ENCODE measurements at places on chromosomes 3 and 15.

DNA sequence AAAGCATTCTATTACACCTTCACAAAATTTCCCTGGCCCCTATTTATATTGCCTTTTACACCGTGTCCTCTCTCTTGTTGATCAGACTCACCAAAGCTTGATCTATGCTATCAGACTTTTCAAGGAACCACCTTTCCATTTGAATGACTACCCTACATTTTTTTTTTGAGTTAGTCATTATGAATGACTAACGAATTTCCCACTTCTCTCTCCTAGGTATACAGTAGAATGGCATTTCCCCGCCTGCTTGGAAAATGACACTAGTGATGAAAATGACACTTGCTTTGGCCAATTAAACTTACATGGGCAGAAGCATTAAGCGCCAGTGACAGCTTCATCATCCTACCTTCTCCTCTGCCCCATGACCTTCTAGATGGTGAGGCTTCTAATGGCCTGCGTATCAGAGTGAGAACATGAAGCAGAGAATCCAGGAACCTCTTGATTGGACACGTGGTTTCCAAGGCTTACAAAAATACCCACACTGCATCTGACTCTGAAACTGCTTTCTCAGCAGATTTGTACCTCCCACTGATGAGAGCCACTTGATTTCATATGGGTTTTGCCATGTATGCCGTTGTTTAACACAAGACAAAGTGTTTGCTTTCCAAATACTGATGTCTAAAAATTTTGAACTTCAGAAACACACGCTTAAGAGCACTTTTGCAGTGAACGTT lies 370.5 kb downstream of the CTNNB1 start:
- no peak for DNase-seq

- DNase-seq: no peak
Measured at GRCh38 chr3:139101396-139101795, 56.7 kb upstream of the PRR23C start.

DNA sequence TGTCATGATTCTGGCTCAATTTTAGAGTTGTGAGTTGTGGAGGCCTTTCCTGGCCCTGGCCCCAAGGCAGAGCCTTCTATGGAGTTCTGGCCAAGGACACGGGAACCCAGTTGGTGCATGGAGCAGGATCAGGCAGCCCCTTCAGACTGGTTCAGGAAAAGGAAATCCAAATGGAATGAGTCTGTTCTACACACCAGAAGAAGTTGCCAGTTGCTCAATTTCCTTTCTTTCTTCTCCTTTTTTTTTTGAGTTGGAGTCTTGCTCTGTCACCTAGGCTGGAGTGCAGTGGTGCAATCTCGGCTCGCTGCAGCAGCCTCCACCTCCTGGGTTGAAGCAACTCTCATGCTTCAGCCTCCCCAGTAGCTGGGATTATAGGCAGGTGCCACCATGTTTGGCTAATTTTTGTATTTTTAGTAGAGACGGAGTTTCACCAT lies 28.9 kb upstream of the BHLHE40 start:
- DNase-seq: no peak

GRCh38 chr3:39150803-39151631 lies 2.4 kb downstream of the CSRNP1 start:
- DNase-seq: peak; percentile 95

DNA sequence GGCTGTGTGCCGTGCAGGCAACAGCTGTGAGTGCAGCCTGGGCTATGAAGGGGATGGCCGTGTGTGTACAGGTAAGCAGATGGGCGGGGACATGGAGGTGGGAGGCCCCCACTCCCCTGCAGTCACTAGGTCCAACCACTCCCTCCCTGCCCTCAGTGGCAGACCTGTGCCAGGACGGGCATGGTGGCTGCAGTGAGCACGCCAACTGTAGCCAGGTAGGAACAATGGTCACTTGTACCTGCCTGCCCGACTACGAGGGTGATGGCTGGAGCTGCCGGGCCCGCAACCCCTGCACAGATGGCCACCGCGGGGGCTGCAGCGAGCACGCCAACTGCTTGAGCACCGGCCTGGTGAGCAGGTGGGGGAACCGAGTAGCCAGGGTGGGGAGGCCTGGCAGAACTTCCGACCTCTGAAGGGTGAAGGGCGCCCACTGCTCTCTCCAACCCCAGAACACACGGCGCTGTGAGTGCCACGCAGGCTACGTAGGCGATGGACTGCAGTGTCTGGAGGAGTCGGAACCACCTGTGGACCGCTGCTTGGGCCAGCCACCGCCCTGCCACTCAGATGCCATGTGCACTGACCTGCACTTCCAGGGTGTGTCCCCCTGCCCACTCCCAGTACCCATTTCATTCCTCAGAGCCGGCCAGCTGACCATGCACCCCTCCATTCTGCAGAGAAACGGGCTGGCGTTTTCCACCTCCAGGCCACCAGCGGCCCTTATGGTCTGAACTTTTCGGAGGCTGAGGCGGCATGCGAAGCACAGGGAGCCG lies 11.6 kb downstream of the NT5DC2 start:
- no peak for DNase-seq

- DNase-seq: no peak
Measured at GRCh38 chr3:46141813-46142212, 66.3 kb downstream of the CCR1 start.

DNA sequence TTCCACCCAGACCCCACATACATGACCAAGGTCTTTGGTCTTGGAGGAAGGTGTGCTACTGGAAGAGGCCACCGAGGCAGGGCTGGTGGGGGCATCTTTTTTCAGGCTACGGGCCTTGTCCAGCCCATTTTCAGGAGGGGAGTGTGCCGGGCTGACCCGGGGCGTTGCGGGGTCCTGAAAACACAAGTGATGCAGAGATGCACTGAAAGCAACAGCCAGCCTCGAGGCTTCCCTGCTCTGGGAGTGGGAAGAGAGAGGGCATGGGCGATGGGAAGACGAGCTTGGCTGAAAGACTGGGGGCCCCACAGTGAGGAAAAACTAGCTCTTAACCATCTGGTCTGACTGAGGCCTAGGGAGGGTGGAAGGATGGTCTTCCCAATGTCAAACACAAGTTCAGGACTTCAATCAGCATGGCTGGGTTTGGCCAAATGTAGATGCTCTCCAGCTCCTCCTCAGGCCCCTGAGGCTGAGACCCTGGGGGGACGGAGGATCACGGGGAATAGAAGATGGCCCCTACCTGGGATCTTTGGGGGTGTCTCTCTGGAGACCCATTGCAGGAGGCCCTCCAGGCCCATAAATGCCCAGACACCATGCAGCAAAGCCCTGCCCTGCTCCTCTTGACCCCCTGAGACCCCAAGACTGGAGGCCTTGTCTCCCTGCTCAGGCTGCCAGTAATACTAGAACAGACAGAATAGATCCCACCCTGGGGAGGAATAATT lies 38.9 kb downstream of the TLE3 start:
- DNase-seq: no peak

DNA sequence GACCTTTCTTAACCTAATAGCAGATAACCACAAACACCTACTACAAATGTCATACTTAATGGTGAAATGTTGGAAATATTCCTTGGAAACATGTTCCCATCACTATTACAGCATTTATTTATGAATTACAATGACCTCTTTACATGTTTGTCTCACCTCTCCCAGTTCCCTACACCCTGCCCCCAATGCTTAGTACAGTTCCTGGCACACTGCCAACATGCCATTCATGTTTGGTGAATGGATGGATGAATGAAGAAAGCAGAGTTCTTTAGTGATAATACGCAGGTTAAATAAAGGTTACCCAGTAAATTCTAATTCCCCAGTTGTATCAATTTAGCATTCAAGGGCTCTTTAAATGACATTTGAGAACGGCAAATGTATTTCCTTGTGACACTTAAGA lies 259.9 kb upstream of the ATP11B start:
- no peak for DNase-seq

DNA sequence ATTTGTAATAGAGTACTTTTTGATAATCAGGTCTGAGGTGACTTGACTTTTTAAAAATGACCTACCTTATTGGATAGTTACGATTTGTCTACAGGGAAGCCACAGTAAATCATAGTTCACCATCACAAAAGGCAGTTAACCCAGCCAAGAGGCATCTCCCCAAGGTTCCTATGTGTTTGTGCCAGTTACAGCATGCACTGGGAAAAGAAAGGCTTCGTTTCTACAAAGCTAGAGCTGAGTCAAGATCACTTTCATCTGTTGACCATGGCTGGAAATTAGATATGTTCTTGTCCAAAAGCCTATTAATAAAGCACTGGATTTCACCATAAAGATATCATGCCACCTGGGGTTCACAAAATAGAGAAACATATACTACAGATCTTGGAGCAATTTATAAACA lies 139.9 kb downstream of the GREM1 start:
- DNase-seq: no peak

DNA sequence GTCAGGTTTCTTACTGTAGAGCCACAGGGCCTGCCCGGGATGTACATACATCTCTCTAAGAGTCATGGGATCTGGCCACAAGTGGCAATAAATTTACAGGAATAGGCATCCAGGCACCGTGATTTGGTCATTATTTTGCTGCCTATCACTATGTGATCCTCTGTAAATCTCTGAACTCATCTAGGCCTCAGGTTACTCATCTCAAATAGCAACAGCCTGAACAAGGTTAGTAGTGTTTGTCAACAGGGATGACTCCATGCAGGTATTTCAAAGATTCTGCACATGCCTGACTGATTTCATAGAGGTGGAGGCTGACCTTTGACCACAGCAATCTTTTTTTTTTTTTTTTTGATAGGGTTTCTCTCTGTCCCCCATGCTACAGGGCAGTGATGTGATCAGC lies 88.8 kb upstream of the TBL1XR1 start:
- no peak for DNase-seq

DNA sequence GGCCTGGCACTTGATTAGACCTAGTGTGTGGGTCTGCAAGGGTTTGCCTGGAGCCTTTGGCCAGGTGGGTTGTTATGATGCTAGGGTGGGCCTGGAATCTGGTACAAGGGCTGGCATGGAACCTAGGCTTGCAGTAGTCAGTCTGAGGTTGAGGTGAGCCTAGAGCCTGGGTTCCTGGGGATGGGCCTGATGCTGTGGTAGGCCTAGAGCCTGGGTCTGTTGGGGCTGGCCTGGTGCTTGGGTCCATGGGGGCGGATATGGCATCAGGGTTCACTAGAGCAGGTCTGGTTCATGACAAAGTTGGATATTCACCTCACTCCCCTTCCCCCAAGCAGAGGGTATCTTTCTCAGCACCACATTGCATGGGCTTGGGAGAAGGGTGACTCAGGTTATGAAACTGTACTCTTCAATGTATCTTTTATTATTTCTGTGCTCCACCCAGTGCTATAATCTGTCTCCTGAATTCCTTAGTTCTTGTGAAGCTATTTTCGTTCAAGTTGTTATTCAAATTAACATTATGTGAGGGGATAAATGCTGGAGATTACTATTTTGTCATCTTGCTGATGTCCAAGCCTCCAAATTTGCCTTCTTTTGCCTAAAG lies 274.4 kb downstream of the NFKBIZ start:
- DNase-seq: no peak

GRCh38 chr3:131329774-131330173 lies 51.8 kb upstream of the NUDT16 start:
- no peak for DNase-seq

GRCh38 chr3:72281551-72281950 lies 496.6 kb upstream of the PROK2 start:
- no peak for DNase-seq

DNA sequence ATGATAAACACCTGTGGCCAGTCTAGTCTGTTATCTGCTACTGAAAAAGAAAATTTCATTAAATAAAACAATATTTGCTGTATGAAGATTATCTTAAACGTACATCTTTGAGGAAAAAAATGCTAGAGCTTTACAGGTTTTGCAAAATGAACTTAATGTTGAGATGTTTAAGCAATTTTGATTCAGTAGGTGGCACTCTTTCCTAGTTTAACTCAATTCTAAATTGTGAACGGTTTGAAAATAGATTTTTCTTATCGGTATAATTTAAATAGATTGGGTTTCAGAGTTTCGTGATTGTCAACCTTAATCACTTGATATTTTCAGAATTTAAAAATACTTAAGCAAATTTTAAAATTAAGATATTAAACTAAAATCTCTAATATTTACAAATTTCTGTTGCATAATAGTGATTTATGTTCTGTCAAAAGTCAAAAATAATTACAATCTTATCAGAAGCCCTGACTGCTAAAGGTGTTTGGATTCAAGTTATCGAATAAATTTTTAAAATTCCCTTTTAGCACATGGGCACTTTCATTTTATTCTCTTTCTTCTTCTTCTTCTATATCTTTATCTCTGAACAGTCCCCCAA lies 7.0 kb upstream of the RNF111 start:
- DNase-seq: no peak

- DNase-seq: peak; percentile 33
Measured at GRCh38 chr3:138097192-138098172, 17.9 kb downstream of the DZIP1L start.

GRCh38 chr15:36644191-36644896 lies 64.9 kb downstream of the CDIN1 start:
- peak; percentile 88 for DNase-seq

- DNase-seq: no peak
Measured at GRCh38 chr3:128317698-128318231, 148.9 kb downstream of the DNAJB8 start.

- DNase-seq: no peak
Measured at GRCh38 chr15:67092752-67093503, 27.5 kb downstream of the SMAD3 start.

DNA sequence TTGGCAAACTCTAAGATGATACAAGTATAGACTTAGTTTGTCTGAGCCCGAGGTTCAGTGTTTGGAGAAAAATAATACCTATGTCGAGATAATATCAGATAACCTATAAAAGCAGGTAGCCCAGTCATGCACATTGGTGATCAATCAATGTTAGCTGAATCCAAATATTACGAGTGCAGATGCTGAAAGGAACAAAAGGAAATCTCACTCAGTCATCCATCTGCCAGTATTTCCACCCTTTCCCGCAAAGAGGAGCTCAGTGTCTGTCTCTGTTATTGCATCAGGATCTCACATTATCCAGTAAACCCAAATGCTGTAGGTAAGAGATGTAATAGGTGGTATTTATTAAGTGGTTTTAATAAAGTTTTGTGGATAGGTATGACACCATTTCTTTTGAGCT lies 251.2 kb upstream of the CTDSPL start:
- DNase-seq: no peak

DNA sequence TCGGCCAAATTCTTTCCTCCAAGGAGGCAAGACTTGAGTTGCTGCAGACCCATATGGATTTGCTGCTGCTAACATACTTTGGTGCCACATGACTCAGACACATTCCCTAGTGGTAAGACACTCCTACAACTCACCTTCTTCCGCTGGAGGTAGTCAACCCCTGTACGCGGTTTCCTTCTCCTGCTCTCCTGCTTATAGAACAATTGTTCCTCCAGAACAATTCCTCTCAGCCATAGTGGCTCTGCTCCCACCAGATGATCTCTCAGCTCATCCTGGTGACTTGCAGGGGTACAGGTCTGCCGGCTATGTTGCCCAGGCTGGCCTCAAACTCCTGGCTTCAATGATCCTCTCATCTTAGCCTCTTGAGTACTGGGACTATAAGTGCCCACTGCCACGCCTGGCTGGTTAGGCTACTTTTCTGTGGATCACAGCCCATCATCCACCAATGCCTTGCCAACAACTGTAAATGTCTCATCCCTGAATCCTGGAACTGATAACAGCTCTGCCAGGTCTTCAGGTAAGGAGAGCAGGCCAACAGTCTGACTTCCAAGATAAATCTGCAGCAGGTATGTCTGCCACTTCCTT lies 2.4 kb upstream of the CXCR6 start:
- no peak for DNase-seq
